Stimulated activated CD4-positive, alpha-beta T cell treated with anti-CD3 and anti-CD28 coated beads, TNF-alpha, amount 100 ng/mL, for 1 hour (primary cell): ENCODE measurements at places on chromosomes 1 and 21.

DNA sequence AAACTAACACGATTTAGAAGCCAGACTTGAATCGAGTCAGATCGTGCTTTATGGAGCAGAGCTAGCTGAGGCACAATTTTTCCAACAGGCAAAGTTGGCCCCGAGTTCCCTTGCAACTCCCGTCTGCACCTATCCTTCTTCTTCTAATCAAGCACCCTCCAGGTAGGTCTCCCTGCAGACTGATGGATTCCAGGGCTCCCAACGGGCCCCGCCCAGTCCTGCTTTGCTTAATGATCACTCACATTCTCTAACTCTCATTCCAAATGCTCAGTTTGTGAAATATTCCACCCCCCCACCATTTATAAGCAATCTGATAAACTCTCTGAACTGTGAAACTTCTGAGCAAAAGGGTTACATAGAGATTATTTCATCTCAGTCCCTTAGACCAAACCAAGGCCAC lies 119.6 kb downstream of the SLC30A10 start:
- DNase-seq, result no peak

GRCh38 chr1:209353053-209353452 lies 230.5 kb upstream of the CAMK1G start:
- no peak for DNase-seq

- no peak for DNase-seq
Measured at GRCh38 chr1:67833602-67833940, 304 bp upstream of the GNG12 start.

DNA sequence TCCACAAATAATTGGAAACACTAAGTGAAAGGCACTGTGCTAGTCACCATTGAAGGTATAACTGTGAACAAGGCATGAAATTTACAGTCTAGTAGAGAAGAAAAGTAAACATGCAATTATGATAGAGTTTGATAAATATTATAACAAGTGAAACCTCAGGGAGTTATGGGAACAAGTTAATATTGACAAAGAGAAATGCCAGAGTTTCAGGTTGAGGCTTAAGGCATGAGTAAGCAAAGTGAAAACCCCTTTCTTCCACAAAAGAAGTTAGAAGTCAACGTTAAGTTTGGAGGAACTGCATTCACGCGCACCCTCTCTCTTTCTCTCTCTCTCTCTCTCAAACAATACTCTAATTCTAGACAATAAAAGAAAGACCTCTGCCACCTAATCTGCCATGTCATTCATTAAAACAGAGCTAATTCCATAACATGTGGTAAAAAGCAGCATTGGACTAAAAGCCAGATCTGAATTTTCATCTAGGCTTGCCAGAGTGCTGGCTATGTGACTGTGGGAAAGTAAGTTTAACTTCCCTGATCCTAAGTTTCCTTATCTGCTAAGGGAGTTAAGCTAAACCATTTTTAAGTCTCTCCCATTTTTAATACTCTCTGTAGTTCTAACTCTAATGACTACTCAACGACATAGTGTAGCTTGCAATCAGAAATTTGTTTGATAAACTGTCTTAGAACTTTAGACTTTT lies 22.0 kb downstream of the SLC44A5 start:
- no peak for DNase-seq

GRCh38 chr1:100622037-100622436 lies 84.1 kb downstream of the GPR88 start:
- DNase-seq, result no peak

DNA sequence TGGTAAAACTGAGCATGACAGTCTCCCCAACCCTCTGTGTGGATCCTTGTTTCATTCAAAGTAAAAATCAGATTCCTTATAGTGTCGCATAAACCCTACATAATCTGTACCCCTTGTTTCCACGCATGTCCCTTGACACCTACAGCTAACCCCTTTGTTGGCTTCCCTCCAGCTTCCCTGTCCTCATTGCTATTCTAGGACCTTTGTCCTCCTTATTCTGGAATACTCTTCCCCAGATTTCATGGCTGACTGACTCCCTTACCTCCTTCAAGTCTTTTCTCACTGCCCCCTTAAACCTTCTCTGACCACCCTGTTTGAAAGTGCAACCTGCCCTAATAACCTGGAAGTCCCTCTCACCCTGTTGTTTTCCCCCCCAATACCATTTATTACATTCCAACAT lies 4.0 kb downstream of the RNF11 start:
- no peak for DNase-seq

DNA sequence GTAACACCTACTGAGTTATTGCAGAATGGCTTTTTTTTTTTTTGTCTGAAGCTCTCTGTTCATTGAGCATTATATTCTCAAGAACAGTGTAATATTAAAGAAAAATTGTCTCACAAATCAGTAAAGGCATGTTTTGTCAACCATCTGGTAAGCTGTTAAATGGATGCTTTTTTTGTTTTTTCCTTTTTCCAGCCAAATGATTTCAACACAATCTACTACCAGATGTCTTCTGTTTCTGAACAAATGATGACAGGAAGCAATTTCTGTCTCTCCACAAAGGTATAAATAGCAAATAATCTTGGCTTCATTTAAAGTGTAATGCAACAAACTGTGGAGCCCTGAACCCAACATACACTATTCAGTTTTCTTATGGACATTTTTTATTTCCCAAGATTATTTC lies 78.6 kb upstream of the RGS2 start:
- DNase-seq, result no peak
